ENCODE measurements at places on chromosomes 11 and 22.

GRCh38 chr11:46331282-46331984, 15.8 kb upstream of the DGKZ start:
- no peak for DNase-seq

- DNase-seq = no peak
Observed at GRCh38 chr22:48888466-48889208, 939.0 kb downstream of the BRD1 start.

- DNase-seq = no peak
Observed at GRCh38 chr22:27406389-27406861, 395.1 kb downstream of the MN1 start.

- DNase-seq = no peak
Observed at GRCh38 chr22:37519268-37520195, at the start of gene CARD10. Gene CARD10, minus strand, starts transcription at chr22:37519415. Its CDS starts 215 bp downstream, at chr22:37519200.

DNA sequence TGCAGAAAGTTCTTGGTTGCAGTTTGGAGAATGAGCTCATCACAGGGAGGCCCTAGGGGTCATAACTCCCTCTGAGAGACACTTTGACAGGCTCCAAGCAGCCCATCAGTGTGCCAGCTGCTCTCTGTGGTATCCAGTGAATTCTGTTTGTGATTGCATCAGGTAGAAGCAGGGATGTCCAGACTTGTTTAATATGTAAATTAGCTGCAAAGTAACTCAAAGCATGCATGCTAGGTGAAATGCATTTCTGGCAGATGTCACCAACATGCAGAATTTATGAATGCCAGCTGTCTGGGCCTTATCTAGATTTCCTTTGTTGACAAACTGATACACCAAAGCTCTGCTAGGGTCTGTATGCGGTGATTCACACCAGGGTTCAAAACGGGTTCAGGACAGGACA, 123.6 kb upstream of the MTNR1B start:
- no peak for DNase-seq

DNA sequence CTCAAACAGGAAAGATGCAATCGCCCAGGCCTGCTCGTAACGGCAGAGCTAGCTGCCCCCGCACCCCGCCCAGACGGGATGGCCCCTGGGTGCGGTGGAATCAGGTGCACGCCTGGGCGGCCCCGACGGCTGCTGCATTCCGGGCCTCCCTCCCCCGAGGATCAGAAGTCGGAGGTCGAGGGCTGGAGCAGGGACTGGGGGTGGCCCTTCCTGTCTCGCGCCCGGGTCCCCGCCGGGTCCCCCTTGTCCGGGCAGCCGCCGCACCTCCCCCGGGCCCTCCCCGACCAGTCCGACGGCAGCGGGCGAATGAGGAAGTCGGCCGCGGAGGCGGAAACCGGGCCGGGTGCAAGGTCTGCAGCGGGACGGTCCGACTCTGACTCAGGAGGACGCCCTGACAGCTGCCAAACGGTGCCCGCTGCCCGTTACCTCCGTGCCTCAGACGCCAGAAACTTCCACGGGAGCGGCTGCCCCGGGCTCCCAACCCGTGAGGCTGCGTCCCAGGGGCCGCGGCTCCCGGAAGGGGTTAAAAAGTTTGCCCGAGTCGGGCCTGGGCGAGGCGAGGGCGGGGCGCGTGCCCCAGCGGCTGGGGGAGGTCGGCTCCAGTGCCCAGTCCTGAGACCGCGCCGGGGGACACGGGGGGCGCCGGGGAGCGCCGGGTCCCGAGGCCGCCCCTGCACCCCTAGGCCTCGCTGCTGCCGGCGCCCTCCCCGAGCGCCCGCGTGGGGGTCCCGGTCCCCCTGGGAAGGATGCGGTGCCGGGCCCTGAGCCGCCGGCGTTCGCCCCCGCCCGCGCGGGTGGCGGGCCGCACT, 663 bp downstream of the MYH9 start:
- DNase-seq = no peak

- DNase-seq = no peak
Observed at GRCh38 chr22:19520566-19521305, 3.5 kb downstream of the CLDN5 start.

DNA sequence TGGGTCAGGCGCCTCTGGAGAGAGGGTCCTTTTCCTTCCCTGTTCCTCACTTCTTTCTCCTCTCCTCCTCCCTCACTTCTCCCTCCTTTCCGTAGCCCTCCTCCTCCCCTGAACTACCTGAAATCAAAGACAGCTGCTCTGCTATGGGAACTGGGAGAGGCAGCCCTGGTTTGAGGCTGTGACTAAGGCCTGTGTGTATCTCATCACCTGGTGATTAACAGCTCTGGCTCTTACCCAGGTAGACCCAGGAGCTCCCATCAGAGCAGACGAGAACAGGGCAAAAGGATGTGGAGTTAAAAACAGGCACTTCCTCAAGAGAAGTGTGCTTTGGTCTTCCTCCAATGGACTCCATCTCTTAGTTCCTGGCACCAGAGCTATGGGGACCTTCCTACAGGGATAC, 5.8 kb downstream of the ISX start:
- no peak for DNase-seq

DNA sequence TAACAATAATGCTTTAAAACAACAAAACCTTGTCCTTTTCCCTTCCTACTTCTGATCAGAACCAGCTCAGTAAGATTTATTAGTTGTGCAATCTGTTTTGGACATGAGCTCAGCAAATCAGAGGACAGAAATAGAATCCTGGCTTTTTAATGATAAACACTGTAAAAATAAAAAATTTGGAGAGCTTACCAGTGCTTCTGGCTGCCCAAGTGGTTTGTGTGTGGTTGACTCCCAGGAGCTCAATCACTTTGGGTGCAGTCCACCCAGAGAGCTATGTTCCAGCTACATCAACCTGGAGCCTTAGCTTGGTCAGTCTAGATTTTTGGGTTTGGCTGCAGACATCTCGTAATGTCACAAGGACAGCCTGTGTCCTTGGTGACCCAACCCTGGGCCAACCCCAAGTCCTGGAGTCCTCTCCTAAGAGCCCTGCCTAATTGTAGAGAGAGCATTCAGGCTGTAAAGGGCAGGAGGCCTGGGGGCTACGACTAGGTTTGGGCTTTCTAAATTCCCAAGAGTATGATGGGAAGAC, 28.5 kb downstream of the CD44 start:
- DNase-seq = no peak

GRCh38 chr11:94762208-94762607, 5.9 kb upstream of the AMOTL1 start:
- no peak for DNase-seq

DNA sequence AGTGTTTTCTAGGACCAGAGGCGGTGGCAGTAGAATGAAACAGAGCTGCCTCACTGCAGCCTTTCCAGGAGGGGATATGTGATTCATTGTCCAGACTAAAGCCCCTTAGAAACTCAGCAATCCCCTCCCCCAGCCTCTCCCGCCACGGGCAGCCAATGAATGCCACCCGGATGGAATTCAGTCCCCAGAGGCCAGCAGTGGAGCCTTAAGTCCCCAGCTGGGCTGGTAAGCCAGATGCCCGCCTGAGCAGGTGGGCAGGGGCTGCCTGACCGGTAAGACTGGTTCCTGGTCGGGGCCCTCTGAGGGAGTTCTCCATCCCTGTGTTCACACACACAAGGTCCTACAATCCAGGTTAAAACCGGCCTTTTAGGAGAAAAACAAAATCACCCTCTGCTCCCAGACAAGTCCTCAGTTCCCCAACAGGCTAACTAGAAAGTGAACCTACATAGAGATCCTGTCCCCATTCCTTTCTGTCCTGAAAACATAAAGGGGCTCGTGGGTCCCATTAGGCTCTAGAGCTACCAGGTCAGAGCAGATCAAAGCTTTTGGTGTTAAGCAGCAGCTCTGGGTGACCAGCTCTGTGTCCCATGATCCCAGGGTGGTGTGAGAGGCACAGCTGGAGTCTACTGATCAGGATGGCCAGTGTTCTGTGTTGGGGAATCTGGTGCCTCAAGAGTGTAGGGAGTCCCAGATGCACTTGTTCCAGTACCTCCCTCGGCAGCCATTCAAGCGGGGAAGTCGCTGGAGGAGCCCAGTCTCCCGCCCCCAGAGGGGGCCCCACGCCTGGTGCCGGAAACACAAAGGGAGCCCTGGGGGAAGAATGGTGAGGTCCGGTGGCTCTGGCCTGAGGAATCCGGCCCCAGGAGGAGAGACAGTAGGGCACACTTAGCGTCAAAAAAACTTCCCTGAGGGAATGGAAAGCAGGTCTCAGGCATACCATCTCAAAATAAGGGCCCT, 2.6 kb downstream of the PATZ1 start:
- no peak for DNase-seq

GRCh38 chr11:289712-290620, 1.0 kb downstream of the PGGHG start:
- DNase-seq = no peak

DNA sequence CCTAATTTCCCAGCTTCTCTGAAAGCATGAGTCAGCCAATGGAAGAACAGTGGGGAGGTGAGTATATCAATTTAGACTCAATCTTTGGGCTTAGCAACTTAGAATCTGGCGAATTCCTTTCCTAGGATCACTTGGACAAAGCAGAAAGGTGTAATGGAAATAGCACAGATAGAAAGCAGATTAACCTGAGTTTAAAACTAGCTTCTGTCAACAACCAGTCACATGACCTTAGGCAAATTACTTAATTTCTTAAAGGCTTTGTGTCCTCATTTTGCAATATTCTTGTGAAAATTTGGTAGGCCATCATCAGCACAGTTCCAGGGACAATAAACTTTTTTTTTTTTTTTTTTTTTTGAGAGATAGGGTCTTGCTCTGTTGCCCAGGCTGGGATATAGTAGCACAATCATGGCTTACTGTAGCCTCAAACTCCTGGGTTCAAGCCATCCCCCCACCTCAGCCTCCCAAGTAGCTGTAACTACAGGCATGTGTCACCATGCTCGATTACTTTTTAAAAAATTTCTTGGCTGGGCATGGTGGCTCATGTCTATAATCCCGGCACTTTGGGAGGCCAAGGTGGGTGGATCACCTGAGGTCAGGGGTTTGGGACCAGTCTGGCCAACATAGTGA, 40.8 kb upstream of the PCF11 start:
- no peak for DNase-seq

DNA sequence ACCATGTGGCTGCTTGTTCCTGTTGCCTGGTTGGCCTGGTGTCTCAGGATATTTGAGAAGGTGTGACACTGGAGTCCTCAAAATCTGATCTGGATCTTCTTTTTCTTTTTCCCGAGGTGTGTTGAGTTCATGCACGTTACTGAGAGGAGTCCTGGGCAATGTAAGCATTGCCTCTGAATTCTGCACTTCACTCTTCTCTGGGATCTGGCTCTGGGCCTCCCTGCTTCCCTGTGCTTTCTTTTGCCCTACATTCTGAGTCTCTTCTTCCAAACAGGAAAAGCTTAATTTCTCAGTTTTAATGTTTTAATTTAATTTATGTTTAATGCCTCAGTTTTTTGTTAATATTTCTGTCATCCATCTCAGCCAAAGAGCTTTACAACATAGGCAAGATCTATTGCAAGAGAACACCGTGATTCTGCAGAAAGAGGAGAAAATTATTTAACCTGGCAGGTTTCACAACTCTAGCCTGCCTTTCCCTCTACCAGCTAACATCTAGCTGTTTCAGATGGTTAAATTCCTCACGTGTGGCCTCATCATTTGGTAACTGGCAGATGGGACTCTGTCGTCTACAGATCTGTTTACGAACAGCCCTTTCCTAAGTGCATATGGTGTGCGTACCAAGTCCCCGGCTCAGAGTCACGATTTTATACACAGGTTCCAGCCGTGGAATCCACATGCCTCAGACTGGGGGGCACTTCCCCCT, 24.7 kb downstream of the LDLRAD3 start:
- DNase-seq = no peak

DNA sequence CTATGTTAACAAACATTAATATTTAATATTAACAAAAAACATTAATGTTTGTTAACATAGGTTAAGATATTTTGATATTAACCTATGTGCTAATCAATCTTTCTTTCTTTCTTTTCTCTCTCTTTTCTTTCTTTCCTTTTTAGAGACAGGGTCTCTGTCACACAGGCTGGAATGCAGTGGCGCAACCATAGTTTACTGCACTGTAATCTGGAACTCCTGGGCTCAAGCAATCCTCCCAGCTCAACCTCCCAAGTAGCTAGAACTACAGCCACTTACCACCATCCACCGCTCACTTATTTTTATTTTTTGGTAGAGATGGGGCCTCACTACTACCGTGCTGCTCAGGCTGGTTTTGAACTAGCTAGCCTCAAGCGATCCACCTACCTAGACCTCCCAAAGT, 13.2 kb downstream of the SIK3 start:
- DNase-seq = no peak

GRCh38 chr11:71527576-71528210, 626 bp downstream of the KRTAP5-7 start:
- DNase-seq = no peak

- DNase-seq = no peak
Observed at GRCh38 chr11:35658020-35658948, 4.3 kb upstream of the TRIM44 start.

DNA sequence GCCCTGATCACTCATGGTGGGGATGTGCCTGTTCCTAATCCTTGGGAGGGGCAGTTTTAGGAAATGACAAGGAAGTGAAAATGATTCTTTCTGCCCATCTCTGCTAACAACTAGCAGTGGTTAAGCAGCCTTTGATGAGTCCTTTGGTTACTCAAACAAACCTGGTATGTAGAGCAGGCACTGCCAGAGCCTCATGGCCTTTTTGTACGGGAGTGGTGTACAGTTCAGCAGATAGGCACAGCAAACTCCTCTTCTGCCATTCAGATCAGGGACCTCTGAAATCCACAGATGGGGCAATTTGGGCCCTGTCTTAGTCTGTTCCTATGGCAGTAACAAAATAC, 66.2 kb downstream of the FZD4 start:
- DNase-seq = no peak

DNA sequence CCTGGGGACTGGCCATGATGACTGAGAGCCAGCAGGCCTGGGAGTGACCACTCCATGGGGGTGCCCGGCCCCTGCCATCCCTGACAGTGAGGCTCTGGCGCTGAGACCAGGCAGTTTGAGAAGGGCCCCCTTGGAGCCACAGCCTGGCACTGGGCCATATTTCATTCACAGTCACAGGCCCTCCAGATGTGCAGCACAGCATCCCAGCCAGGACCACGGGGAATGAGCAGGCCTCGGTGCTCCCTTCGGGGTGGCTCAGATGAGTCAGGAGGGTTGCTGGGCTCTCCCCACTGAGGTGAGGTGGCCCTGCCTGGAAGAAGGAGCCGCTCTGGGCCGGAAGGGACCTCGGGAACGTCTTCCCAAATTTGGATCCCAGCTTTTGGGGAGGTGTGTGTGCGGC, 53.0 kb downstream of the GRAMD4 start:
- DNase-seq = no peak

DNA sequence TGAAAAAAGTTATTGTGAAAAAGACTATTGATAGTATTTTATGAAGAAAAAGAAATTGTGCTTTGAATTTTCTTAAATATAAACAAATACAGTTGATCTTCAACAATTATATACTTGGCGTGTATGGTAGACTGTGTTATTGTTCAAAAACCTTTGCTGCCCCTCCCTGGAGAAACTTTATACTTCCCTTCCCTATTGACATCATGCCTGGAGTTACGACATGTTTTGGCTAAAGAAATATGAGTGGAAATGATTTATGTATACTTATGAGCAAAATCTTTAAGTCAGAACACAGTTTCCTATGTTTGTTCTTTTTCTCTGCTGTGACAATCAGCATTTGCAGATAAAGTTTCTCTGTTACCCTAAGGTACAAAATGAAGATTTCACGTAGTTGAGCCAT, 243.8 kb downstream of the TMEM135 start:
- DNase-seq = no peak

Measured in stimulated activated CD8-positive, alpha-beta memory T cell treated with anti-CD3 and anti-CD28 coated beads, Interleukin-4, amount 100 ng/mL, for 1 hour (primary cell).